Mesendoderm (in vitro differentiated cells): ENCODE measurements at places on chromosomes 7 and 10.

- DNase-seq: no peak
Observed at GRCh38 chr10:128435811-128436210, 309.6 kb upstream of the MKI67 start.

DNA sequence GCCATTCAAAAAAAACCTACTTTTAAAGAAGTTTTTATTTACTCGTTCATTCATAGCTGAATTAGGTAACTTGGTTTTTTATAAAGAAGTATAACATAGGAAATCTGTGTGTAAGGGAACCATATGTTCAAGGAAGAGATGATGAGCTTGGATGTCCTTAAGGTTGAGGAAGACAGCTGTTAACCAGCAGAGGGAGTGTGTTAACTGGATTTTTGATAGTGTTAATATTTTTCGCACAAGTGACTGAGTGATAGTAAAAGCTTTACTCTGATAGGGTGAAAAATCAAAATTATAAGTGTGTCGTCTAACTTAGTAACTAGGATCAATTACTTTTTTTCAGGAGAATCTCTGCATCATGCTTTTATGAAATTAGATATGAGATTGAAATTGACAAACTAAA, 134.7 kb downstream of the ARL5B start:
- DNase-seq: peak; percentile 33

- DNase-seq: no peak
Observed at GRCh38 chr7:40490603-40490924, 355.8 kb downstream of the SUGCT start.

DNA sequence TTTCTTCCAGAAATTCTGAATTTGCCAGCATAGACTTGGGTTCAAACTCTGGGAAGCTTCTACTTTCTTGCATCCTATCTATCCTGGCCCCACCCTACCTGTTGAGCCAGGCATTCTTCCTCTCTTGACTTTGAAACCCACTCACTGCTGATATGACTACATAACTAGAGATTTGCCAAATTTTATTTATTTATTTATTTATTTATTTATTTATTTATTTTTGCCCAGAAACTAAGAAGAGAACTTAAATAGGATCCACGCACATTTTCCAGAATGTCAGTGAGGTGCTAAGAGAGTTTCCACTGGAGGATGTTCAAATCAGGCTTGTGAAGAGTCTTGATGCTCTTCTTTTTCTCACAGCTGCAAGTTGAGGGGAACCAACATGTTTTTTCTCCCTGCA, 487.8 kb upstream of the PODXL start:
- DNase-seq: no peak

- no peak for DNase-seq
Observed at GRCh38 chr10:115209133-115209532, 116.0 kb downstream of the ATRNL1 start.

- DNase-seq: no peak
Observed at GRCh38 chr10:102815790-102816549, 21.2 kb downstream of the CYP17A1 start.

GRCh38 chr10:6402960-6403359, 177.1 kb downstream of the PRKCQ start:
- no peak for DNase-seq

GRCh38 chr7:152419473-152420429, 16.1 kb downstream of the KMT2C start:
- DNase-seq: no peak

DNA sequence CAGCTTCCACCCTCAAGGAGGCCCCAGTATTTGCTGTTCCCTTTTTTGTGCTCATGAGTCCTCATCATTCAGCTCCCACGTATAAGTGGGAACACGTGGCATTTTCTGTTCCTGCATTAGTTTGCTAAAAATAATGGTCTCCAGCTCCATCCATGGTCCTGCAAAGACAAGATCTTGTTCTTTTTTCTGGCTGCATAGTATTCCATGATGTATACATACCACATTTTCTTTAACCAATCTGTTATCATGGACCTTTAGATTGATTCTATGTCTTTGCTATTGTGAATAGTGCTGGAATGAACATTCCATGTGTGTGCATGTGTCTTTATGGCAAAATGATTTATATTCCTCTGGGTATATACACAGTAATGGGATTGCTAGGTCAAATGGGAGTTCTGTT, 17.0 kb downstream of the KRIT1 start:
- DNase-seq: no peak

GRCh38 chr7:141731476-141732149, 6.5 kb upstream of the SSBP1 start:
- DNase-seq: no peak

GRCh38 chr10:98460837-98461499, 14.2 kb upstream of the HPS1 start:
- peak; percentile 84 for DNase-seq

- no peak for DNase-seq
Observed at GRCh38 chr10:132523561-132524442, 13.8 kb upstream of the INPP5A start.

- DNase-seq: no peak
Observed at GRCh38 chr7:117085275-117085674, 132.0 kb downstream of the ST7 start.

- DNase-seq: no peak
Observed at GRCh38 chr7:29457565-29458011, 106.0 kb upstream of the PRR15 start.

DNA sequence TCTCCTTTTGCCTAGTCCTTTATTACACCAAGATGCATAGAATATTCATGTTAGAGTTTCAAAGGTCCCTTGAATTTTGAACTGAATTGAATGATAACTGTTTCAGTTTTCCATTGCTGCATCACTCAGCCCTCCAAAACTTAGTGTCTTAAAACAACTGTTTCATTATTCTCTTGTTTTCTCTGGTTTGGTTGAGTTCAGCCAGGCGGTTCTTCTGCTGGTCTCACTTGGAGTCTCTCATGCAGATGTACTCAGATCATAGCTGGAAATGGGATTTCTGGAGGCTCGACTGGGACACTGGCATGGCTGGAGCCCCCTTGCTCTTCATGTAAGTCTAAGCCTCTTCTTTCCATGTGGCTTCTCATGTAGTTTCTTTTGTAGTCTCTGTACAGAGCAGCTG, 107.2 kb upstream of the MKI67 start:
- no peak for DNase-seq

DNA sequence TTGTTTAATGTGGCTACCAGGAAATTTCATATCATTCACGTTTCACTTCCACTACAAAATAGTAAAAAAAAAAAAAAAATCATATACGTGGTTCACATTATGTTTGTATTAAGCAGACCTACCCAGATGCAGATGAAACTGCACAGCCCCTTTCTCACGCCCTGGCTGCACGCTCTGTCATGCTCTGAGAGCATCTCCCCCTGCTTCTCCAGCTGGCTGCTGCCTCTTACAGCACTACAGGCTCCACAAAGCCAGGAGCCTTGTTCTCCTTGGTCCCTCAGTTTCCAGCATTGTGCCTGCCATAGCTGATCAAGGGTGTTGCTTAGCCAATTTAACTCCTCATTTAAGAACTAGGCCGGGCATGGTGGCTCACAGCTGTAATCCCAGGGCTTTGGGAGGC, 6.9 kb upstream of the GPNMB start:
- DNase-seq: no peak
